Non-pigmented ciliary epithelial cell (primary cell): ENCODE measurements at places on chromosomes 11 and 22.

DNA sequence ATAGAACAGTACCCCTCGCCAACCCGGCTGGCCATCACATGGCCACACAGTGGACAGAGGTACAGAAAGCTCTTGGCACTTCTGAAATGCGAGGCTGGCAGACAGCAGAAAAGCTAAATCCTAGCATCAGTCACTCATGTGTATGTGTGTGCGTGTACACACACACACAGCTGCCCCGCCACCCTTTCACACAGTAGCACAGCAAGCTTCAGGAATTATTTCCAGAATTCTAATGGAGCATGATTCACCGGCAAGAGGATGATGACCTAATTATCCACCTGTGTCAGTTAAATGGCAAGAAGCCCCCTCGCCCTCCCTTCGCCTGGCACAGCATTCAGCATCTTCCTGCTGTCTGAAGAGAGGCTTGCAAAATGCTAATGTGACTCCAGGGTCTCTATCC, 336.0 kb downstream of the SHANK2 start:
- no peak for DNase-seq

GRCh38 chr11:3958281-3958680, 102.8 kb downstream of the STIM1 start:
- no peak for DNase-seq

GRCh38 chr22:50281957-50282356, 11.8 kb upstream of the MAPK11 start:
- no peak for DNase-seq

DNA sequence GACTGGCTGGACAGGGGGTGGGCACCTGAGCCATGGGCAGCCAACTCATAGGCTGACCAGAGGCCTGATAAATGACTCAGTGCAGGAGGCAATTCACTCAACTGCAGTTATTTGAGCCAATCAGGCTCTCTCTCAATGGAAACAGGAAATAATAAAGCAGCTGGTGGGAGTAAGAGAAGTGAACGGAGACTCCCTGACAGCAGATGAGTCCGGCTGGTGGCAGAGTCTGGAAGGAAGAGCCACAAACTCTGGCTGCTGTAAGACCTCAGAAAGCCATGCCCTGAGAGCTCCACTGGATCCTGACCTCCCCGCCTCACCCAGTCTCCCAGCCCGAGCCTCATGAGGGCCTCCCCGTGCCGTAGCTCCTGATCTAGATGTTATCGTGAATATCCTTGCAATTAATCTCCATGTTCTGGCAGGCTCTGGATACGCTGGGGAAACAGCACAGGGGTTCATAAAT, 69.8 kb downstream of the TRIM29 start:
- no peak for DNase-seq

DNA sequence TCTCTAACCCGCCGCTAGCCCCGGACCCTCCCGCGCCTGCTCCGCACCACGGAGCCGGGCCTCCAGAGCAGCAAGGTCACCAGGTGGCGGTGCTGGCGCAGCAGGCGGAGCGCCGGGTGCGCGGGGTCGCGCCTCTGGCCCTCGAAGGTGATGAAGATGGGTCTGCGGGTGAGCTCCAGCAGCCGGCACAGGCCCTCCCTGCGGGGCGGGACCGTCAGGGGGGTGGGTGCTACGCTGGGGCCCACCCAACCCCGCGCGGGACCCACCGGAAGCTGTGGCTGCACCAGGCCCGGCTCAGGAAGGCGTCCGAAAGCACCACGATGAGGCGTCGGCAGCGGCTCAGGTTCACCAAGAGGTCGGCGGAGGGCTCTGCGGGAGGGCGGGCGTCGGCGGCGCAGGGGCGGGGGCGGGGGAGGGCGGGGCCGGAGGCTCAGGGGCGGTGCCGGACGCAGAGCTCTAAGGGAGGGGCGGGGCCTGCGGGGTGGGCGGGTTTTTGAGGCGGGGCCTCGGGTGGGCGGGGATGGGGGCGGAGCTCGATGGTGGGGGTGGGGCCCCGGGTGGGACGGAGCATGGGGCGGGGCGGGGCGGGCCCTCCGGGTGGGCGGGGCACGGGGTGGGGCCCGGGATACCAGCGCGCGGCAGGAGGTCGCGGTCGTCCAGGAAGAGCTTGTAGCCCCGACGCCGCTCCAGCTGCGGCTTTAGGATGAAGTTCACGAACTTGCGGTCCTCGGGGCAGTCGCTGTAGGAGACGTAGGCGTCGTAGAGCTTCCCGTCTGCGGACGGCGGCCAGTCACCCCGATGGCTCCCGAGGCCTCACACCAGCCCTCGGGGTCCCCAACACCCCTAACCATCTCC, 7.8 kb downstream of the SIGIRR start:
- no peak for DNase-seq

DNA sequence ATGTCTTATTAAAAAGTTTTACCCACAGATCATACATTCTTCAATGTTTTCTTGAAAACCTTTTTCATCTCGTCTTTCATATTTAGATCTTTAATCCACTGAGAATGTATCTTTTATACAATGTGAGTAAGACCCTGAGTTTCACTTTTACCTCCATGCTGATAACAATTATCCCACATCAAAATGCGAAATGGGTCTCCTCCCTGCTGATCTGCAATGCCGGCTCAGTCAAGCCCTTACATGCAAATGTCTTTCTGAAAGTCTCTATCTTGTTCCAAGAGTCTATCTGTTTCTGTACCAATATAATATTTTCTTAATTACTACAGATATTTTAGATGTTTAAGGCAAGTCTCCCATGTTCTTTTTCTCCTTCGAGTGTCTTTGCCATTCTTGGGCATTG, 50.9 kb downstream of the CDON start:
- no peak for DNase-seq

GRCh38 chr11:48047616-48048015, 67.3 kb downstream of the PTPRJ start:
- DNase-seq, result no peak

GRCh38 chr11:60942970-60943565, 8.9 kb downstream of the SLC15A3 start:
- DNase-seq, result no peak

- DNase-seq, result no peak
Measured at GRCh38 chr11:118128721-118129470, 23.7 kb downstream of the SCN4B start.

- no peak for DNase-seq
Measured at GRCh38 chr11:3950996-3951660, 95.7 kb downstream of the STIM1 start.

DNA sequence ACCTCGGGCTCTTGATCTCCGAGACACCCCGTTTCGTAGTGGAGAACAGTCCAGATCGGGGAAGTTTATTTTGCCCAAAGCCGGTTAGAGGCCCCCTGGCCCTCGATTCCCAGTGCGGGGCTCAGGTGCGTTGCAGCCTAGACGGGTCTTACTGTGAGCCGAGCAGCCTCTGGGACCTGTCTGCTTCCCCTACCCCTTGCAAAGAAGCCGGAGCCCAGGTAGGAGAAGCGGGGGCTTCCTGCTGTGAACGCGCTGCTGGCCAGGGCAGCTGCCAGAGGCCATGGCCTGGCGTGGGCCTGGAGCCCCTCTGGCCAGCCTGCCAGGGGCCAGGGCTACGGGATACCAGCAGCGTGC, 621 bp downstream of the TSPO start:
- no peak for DNase-seq

GRCh38 chr11:80621871-80622270, 1181.0 kb upstream of the TENM4 start:
- DNase-seq, result no peak
